GM06990 (cell line): ENCODE measurements at places on chromosomes 5 and 9.

DNA sequence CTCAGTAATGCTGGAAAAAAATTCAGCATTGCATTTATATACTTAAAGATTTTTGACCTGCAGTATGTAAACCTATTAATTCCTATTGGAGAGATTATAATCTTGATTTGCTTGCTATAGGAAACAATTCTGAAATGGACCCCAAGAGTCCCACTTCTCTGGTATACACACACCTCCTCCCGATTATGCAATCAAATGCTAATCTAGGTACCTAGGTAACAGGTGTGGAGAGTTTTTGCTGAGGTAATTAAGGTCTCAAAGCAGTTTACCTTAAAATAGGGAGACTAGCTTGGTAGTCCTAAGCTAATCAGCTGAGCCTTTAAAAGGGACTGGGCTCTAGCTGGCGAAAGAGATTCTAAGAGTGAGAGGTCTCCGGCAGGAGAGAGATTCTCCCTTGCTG is 22.2 kb downstream of the ISOC1 start:
- DNase-seq, result no peak

DNA sequence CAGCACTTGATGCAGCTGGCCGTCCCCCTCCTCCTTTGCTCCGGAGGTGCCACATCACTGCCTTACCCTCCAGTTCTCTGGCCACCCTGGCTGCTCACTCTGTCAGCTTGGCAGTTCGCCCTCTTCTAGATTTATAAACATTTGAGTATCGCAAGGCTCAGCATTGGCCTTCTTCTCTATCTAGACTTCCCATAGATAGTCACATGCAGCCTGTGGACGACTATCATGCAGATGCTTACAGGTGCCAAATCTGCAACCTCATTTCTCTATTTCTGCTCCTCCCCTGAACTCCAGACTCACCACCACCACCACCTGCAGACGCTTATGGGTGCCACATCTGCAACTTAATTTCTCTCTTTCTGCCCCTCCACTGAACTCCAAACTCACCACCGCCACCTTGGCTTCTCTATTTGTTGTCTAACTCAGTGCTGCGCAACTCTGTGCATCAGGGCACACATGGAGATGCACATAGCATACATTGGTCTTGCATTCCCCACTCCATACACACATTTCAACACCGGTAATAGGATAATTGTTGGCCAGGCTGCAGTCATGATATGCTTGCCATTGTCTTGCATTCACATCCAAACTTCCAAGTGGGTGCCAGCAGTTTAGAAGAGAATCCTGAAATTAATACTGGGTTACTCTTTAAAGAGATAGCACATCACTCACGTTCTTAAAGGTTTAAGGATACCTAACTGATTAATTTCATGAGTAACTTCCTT is 1.9 kb upstream of the DAP start:
- DNase-seq, result no peak

DNA sequence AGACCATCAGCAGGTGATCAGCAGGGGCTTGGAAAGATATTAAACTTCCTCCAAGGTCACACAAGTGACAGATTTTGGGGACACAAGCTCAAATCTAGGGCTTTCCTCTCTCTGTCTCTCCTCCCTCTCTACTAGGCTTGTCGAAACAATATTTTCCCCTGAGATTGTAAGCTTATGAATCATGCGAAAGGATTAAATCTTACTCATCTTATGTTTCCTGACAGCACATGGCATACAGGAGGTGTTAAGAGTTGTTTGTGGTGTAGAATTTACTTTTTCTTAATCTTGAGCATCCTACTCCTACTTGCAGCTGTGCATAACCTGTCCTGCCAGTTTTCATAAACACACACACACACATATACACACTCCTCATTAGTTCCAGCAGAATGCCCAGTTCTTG is 186.3 kb downstream of the MARCHF11 start:
- no peak for DNase-seq

GRCh38 chr9:90251316-90251715 is 391.3 kb downstream of the DIRAS2 start:
- no peak for DNase-seq

DNA sequence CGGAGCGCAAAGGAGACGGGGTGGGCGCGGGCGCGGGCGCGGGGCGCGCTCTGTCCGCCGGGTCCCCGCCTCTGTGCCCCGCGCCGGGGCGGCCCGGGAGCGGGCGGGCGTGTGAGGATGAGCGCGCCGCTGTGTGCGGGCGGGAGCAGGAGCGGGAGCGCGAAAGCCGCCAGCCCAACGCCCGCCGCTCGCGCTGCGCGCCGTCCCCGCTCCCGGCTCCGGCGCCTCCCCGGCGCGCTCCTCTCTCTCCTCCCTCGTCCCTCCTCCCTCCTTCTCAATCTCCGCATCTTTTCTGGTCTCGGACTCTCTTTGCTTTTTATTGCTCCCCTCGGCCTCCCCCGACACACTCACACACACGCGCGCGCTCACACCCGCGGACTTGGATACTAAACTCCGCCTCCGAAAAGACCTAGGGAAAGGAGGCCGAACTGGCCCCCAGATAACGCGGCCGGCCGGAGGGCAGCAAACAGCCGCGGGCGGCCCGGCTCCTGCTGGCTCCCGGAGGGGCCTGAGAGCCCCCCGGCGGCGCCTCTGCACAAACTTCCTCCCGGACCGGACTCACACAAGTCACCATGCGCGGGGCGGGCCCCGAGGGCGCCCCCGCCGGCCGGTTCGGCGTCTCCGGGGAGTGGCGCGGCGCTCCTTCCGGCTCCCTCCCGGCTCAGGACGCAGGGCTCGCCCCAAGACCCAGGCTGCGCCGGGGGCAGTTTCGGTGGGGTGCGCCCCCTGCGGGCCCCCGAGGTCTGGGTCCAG is at the start of gene FIBCD1:
TSS of gene FIBCD1 (minus strand) at position 596 of the 753 bp plus-strand sequence. CDS start 640 bp downstream, outside the sequence.
- DNase-seq, result peak; percentile 72

DNA sequence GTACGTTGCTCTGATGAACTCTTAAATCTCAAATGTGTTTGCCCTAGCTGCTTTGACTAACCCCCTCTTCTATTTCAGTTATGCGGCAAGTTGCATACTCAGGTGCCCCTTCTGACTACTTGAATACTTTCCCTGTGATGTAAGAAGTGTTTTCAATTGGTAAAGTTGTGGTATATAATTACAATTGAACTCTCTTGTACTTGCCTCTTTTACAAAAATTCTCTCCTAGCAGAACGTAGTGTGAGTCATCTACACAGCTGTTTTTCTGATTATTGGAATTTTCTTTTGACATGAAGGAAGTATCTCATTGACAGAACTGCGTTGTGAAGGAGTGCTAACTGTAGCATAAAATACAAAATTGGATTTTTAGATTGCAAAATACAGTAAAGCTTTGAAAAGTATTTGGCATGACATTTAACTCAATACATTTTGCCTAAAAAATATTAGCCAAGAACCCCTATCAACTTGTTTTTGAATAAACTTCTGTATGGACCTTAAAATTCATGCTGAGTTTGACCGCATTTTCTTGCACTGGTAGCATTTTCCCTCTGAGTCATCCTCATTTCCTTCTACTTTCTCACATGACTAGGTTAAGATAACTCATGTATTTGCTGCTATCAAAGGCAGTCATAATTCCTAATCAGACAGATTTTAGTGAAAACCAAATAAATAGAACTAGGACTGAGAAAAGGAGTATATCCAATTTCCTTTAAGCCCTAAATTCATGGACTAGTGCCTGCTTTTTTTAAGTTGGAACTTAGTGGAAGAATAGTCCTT is 6.3 kb downstream of the CRHBP start:
- peak; percentile 20 for DNase-seq

GRCh38 chr9:137317021-137317717 is 15.1 kb upstream of the NRARP start:
- DNase-seq, result peak; percentile 14

DNA sequence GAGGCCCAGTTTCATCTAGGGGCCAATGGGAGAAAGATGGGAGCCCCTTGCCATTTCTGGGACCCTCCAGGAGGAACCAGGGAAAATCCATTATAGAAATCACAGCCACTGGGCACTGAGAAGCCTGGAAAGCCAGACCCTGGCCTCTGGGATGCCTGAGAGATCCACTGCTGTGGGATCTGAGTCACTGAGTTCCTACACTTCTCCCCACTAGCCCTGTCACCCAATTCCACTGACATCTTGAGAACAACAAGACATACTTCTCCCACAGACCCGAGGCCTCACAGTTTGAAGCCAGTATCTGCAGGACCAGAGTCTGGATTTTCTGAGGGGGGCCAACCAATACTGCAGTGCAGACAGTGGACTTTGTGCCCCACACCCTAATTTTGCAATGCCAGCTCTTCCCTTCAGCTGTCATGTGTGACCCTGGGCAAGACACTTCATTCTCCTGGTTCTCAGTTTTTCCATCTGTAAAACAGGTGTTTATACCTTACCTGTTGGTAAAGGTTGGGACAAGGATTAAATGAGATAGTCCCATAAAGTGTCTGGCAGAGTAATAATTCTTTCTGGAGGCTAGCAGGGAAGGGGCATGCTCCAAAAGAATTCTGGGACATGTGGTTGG is 46.5 kb downstream of the CXXC5 start:
- DNase-seq, result no peak

DNA sequence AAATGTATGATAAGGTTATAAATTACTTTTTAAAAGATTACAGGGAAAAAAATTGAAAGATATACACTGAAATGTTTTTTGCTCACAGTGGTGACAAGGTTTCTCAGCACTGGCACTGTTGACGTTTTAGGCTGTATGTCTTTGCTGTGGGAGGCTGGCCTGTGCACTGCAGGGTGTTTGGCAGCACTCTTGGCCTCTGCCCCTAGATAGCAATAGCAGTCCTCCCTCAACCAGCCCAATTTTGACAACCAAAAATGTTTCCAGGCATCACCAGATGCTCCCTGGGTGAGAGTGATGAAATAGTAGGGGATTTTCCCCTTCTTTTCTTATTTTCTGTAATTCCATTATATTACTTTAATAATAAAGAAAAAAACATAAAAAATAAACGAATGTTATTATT is 3.3 kb downstream of the CD274 start:
- no peak for DNase-seq

- no peak for DNase-seq
Observed at GRCh38 chr5:159965031-159965837, 43.7 kb upstream of the TTC1 start.

- DNase-seq, result no peak
Observed at GRCh38 chr9:137797206-137798120, 80.1 kb upstream of the CACNA1B start.

DNA sequence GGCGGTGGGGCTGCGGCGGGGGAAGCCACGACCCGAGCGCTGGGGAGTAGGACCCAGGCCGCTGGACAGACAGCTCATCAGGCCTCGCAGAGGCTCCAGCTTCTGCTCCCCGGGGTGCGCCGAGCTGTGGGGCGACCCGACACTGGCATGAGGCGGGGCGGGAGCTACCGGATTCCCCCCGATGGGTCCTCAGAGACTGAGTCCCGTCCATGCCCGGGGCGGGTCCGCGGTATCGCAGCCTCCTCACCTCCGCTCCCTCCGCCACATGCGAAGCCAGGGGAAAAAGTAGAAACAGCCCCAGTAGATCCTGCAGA is 2.6 kb upstream of the CCL27 start:
- DNase-seq, result no peak

DNA sequence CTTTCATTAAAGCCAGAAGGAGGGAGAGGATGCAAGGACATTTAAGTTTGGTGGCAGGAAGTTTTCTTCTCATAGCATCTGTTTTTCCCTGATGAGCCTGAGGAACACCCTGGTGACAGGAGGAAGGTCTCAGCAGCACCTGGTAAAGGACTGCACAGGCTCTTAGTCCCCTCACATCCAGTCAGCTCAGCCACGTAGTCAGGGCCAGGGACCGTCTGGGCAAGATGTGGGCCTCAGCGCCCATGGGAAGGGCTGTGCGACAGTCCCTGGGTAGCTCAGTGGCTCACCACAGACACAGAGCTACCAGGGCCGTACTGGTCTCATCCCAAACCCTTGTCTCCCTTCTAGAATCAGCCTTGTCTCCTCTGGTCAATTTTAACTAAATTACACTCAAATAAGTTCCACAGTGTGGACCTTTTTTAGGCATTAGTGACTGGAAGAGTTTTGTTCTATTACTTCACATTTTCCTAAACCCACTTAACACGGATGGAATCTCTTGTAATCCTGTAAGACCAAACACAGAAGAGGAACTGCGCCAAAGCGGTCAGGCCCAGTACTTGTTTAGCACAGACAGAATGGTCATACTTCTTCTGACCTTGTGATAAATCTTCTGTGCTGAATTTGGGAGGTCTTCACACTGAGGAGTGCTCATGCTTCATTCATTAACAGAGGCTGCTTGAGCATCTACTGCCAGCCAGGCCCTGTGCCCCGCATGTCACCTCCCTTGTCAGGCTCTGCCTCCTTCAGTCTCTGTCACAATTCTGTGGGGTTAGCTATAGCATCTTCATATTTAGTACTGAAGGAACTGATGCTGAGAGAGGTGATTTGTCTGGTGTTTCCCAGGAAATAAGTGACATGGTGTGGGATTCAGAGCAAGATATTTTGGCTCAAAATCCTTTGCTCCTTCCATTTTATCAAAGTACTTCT is 91.4 kb downstream of the ANGPTL2 start:
- DNase-seq, result no peak

- DNase-seq, result no peak
Observed at GRCh38 chr9:127567035-127567729, 44.9 kb upstream of the STXBP1 start.

DNA sequence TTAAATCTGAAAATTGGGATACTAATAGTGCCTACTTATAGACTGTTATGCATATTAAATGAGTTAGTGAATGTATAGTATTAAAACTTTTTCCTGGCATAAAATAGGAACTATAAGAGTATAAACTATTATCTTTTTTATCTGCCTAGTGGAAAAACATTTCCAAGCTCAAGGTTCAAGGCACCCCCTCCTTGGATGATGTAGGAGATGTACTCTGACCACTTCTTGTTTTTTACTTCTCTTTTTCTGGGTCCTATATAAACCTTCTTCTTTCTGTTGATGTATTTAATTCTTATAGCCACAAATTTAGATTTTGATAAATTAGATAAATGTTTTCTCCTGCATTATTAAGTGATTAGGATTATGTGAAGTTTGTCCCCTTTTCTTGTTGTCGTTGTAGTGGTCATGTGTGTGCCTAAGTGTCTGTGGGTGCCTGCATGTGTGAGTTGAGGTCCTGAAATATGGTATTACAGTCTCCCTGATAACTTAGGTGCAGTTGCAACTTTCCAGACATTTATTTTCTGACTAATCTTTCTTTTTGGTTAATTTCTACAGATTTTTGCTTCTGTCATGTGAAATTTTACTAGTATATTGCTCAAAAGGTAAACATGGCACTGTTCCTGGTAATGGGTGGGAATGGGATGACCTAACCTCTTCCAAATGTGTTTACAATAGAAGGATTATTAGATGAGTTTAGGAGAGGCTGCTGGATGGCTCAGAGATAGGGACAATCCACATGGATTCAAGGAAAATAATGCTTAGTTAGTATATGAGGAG is 160.8 kb upstream of the CDKN2B start:
- no peak for DNase-seq

GRCh38 chr9:81771571-81771970 is 82.2 kb upstream of the TLE1 start:
- DNase-seq, result no peak
